ENCODE measurements at places on chromosomes 12 and 14. TPM values are rescaled to one million over a fixed set of nuclear protein-coding genes. Genes with fewer than 3 reads are reported as not detected.

- H3K4me3 ChIP-seq: no peak overlapping the region
- H3K4me1 ChIP-seq: no peaks in the 10 kb centered on the region
- H3K27me3 ChIP-seq: peaks cover 29% of the 10 kb centered on the region
- H3K27ac ChIP-seq: no peak overlapping the region
Measured at GRCh38 chr14:61196792-61197191, 84.3 kb downstream of the TMEM30B start.

GRCh38 chr14:93010522-93011140 lies 87.7 kb downstream of the CHGA start:
- no peak overlapping the region for H3K4me3 ChIP-seq
- no peak for DNase-seq
- no peaks in the 10 kb centered on the region for H3K27me3 ChIP-seq

Gene PKP2
- 428 TPM for total RNA-seq

DNA sequence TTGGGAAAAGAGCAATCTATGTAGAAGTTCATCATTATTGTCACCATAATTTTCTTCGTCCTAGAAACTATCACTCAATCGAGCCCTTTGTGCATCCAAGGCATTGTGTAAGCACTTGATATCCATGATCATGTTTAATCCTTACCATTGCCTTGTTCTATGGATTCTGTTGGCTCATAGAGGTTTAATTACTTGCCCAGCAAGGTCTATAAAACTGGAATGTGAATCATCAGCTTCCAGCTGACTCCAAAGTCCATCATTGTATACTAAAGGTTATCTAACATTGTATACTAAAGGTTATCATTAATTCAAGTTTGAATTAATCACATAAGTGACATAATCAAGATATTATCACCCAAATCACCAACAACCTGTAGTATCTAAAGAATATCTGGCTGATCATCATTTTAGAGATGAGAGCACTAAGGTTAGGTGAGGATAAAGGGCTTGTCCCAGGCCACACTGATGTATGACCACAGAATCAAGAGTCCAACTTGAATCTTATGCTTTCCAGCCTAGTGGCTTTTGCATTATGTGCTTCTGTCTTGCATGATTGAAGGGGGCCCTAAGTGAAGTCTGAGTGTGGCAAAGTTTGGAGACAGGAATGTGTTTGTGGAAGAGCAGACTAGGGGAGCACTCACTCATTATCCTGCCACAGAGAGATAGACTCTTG lies 188.1 kb downstream of the ANO4 start:
- H3K27ac ChIP-seq: no peak overlapping the region
- H3K36me3 ChIP-seq: no peaks in the 10 kb centered on the region
- no peak for DNase-seq
- no peaks in the 10 kb centered on the region for H3K27me3 ChIP-seq
- no peaks in the 10 kb centered on the region for H3K4me1 ChIP-seq

Gene TBX3
- total RNA-seq: 27.2 TPM

DNA sequence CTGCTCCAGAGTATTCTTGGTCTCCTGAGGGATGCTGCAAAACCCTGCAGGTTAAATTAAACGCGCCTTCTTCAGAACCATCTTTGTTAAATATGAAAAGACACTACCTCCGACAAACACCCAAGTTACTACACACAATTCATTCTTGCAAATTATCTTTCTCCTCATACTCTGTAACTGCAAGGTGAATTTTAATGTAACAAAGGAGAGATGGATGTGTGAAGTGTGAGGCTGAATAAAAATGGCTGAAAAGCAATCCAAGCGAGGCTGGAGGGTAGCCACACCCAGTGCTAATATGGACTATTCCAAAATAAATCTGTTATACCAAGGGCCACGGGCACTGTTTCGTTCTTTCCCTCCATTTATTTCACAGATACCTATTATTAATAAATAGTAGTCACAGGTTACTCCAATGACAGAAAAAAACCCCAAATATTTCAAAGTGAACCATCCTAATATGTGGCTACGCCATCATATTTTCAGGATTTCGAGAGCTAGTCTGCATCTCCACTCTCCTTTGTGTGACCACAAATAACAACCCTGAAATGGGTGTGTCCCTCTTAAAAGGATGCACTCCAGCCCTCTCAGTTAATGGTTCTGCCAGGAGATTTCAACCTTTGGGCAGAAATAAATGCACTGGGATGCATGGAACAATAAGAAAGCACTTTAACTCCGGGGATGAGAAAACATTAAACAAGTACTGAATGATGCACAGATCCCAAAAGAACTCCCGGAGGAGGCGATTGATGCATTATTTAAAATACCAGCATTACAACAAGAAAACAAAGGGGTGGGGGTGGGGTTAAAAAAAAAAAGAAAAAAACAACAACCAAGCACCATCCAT lies 53.1 kb upstream of the CCDC175 start:
- H3K4me3 ChIP-seq: no peak overlapping the region
- peaks cover 7% of the 10 kb centered on the region for H3K4me1 ChIP-seq
- no peak for DNase-seq
- H3K27ac ChIP-seq: no peak overlapping the region
- H3K36me3 ChIP-seq: no peaks in the 10 kb centered on the region
- H3K27me3 ChIP-seq: peaks cover 73% of the 10 kb centered on the region

DNA sequence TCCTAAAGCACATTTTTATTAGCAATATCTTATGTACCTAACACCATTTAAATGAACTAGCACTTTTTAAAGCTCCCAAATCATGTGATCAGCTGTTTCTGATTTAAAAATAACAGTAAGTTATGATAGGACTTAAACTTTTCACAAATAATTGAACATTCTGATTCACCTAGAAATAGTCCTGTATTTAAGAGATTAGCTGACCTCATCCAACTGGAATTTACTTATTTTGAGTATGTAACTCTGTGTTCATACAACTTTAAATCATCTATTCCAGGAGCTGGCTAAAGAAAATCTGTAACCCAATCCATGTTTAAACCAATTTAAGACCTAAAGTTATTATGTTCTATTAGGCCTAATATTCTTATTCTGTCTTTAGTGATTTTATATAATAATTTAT lies 184.3 kb downstream of the CCDC91 start:
- H3K4me1 ChIP-seq: peaks cover 7% of the 10 kb centered on the region
- H3K4me3 ChIP-seq: no peak overlapping the region
- no peak for DNase-seq
- no peak overlapping the region for H3K27ac ChIP-seq

DNA sequence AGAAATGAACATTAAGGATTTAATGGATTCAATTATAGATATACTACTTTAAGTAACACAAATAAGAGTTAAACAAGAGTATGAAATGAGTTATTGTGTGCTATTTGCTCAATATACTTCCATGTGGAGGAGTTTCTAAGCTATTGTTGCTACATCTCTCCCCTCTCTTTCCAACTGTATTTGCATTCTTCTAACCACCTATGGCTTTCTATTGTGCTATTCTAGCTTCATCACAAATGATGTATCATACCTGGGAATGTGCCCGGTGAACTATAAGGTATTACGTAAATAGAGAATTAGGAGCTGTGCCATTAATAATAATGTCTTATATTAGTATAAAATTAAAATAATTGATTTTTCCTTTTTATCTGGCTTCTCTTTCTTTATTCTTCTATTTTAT lies 87.1 kb upstream of the PLEKHG7 start:
- H3K4me3 ChIP-seq: no peak overlapping the region
- no peak overlapping the region for H3K27ac ChIP-seq
- no peaks in the 10 kb centered on the region for H3K36me3 ChIP-seq
- H3K27me3 ChIP-seq: no peaks in the 10 kb centered on the region

DNA sequence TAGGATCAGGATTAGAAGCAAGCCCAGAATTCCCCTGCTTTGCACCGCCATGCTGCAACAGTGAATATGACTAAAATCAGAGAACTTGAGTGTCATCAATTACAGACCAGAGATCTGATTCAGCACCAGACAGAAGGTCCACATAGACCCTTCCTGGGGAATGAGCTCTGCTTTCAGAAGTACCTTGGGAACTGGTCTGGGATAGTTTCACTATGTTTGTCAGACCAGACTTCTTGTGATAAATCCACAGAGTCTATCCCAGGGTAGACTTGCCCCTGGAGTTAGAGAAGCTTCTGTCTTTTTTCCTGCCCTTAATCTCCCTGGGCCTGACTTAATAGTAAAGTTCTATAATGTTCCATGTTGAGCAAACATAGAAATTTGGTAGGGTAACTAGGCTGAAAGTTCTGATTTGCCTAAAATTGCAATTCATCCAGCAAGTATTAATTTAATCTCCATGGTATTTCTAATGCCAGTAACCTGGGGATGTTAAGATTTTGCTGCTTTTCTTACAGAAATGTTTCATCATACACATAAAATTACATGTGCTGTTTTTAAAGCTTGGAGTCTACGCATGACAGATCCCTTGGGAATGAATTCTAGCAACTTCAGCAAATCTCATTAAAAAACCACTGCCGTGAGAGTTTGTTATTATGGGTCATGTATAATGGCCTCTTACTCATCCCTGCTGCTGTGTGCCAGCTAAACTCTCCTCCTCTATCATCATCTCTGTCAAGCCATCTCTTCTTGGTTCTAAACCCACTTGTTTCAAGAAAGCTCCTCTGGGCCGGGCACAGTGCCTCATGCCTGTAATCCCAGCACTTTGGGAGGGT lies 61.3 kb upstream of the METAP2 start:
- DNase-seq: no peak
- no peaks in the 10 kb centered on the region for H3K36me3 ChIP-seq
- peaks cover 7% of the 10 kb centered on the region for H3K4me1 ChIP-seq

Gene PRB2
- not detected for total RNA-seq

DNA sequence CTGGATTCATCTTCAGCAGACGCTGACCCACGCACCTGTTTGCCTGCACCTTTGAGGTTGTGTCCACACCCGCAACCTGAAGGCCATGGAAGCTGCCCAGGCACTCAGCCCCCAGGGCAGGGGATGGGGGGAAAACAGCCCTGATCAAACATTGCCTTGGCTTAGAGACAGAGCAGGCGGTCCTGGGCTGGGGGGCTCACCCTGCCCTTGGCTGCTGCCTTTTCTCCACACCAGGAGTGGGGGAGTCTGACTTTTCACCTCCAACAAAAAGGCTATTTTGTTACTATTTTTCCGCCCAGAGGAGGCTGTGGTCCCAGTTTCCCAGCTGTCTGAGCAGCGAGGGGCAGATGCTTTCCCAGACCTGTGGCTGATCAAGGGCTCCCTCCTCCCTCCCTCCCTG lies 24.2 kb downstream of the BCL11B start:
- DNase-seq: no peak
- no peak overlapping the region for H3K27ac ChIP-seq
- H3K36me3 ChIP-seq: no peaks in the 10 kb centered on the region
- H3K27me3 ChIP-seq: peaks cover 100% of the 10 kb centered on the region

Measured in left ventricle myocardium inferior (tissue), 1 donor.